ENCODE measurements at places on chromosomes 2 and 18. TPM values are rescaled to one million over a fixed set of nuclear protein-coding genes. Genes with fewer than 3 reads are reported as not detected.

DNA sequence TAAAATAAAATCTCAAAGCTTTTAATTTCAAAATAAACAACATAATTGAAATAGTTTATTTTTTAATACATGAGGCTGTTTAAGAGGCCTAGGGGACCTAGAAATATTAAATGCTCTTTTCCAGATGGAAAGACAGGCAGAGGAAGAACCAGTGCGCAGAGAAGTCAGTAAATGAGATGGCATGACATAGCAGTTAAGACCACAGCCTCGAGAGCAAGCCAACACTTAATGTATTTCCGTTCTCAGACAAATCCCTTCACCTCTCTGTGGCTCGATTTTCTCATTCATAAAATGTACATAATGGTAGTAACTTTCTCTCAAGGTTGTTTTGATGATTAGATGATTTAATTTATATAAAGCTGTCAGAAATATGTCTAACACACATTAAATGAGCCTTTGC, 405.1 kb upstream of the CWC22 start:
- no peak for DNase-seq

TEX261 gene
- total RNA-seq = 58.8 TPM

SCG2 gene
- total RNA-seq = 4.1 TPM

DNA sequence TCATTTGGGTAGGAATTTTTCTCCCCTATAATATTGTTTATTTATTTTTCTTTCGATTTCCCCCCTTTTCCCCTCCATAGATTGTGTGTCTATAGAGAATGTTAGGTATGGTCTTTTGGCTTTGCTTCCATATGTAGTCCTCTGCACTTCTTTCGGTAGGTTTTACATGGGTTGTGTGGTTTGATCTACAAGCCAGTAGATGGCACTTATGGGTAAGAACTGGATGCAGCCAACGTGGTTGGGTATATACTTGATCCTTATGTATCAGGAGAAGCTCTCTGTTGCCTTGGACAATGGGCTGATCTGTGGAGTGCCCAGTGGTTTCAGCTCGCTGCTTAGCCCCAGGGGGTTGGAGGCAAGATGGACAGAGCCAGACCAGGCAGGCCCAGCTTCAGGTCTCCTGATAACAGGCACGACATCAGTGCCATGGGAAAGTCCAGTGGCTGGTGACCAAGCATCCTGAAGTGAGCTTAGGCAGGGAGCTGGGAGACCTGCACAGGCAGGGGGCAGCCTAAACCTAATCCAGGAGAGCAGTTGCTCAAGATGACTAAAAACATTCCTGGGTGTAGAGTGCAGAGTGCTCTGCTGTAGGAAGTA, 488.3 kb downstream of the CCDC85A start:
- DNase-seq = no peak

DNA sequence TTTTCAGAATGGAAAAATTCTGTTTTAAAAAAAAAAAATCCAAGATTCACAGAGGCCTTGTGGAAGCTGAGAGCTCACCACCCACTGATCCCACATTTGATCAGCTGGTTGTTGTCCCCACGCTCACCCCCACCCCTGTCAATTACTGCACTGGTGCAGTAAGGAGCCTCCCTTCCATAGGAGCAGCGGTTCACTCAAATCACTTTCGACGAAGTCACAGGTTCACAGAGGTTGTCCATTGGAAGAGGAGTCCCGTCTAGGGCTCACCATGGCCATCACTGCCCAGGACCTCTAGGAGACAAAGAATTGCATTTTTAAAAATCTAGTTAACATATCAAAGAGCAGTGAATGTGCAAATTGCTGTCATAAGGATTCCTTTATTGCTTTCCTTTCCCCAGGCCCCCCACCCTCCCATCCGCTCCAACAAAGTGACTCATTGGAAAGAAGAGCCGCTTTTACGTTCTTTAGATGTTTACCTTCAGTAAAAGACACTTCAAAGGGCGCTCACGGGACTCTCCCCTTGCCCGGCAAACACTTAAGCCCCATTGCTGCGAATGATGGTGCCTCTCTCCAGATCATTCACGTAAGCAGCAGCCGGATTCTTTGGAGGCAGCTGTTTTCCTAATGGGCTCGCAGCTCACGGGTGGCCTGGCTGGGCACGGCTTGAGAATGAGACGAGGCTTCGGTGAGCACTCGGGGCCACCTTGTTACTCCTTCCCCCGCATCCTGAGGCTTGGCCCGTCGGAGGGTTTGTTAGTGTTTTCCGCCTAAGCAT, 165.5 kb upstream of the SALL3 start:
- DNase-seq = no peak

- no peak for DNase-seq
Observed at GRCh38 chr2:234714711-234715110, 217.8 kb upstream of the ARL4C start.

- no peak for DNase-seq
Observed at GRCh38 chr2:8659735-8660492, 21.9 kb upstream of the ID2 start.
